ENCODE measurements at places on chromosomes 3 and 15.

DNA sequence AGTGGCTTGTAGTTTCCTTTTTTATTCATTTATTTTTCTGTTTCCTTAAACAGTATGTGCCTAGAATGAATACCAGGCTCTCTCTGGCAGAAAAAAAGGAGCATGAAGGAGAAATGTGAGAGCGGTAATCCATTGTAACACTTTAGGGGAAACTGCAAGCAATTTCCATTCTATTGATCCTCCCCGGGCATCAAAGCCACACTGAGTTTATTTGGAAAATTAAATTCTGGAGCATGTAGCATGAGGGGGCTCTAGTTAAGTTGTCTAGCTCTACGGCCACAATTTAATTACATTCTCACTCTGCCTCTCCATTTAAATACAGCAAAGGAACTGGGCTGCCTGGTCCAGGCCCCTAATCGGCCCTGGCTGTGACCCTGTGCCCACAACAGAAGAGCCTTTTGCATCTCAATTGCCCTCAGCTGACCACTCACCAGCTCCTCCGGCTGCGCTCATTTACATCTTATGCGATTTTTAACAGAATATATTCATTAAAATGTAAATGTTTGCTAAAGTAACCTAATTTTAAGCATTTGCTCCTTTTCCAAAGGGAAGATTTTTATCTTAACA is 72.9 kb downstream of the MEGF11 start:
- DNase-seq: no peak

DNA sequence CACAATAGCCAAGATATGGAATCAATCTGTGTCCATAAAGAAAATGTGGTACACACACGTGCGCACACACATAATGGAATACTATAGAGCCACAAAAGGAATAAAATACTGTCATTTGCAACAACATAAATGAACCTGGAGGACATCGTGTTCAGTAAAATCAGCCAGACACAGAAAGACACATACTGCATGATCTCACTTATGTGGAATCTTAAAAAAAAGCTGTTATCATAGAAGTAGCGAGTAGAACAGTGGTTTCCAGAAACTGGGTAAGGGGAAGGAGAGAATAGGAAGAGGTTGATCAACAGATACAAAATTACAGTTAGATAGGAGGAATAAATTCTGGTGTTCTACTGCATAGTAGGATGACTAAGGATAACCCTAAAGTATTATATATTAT is 11.1 kb downstream of the ATOSA start:
- no peak for DNase-seq

- no peak for DNase-seq
These were observed 5.6 kb downstream of the NRROS start for GRCh38 chr3:196645096-196645495.

GRCh38 chr3:39138804-39139415 is 14.5 kb downstream of the CSRNP1 start:
- DNase-seq: no peak

DNA sequence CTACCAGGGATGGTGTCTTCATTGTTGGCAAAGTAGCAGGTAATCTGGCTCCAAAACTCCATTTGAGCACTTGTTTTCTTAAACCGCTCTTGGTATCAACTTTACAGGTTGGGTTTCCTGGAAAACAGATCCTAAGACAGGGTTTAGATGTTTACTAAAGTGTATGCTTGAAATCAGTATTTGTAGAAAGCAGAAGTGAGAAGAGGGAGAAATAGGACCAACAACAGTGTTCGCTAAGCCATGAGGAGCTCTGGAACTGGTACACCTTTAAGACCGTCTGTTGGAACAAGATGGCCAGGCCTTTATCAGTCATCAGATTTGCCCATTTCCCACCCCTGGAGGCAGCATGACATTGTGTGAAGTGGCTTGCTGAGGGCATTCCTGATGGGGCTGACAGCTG is 171.0 kb upstream of the COL8A1 start:
- no peak for DNase-seq

GRCh38 chr15:60137711-60138396 is 133.7 kb downstream of the FOXB1 start:
- no peak for DNase-seq

DNA sequence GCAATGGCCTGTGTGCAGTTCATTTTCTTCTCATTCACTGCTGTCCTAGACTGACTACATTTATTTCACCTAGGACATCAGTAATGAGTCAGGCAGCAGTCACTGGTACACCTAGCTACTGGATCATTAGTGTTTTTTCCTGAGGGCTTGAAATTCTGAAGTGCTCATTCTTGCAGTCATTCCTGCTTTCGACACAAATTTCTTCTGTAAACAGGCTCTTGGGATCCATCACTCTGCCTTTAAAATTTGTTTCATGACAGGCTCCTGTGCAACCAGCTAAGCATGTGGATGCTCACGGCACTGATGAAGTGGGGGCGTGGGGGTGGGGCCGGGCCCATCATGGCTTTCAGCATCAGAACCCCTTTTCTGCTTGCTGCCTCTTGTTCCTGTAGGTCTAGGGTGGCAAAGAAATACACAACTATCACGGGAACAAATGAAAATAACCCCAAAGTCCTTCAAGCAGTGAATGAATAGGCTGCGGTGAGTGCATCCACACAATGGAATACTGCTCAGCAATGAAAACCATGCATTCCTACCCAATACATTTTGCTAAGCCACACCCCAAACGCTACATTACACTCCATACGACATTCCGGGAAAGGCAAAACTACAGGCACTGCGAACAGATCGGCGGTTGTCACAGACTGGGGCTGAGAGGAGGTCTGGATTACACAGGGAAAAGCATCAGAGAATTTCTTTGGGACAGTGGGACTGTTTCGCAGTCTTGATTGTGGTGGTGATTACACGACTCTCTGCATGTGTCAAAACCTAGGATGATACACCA is 9.3 kb upstream of the MELTF start:
- DNase-seq: no peak

GRCh38 chr3:159881828-159882309 is 106.8 kb upstream of the IL12A start:
- no peak for DNase-seq

DNA sequence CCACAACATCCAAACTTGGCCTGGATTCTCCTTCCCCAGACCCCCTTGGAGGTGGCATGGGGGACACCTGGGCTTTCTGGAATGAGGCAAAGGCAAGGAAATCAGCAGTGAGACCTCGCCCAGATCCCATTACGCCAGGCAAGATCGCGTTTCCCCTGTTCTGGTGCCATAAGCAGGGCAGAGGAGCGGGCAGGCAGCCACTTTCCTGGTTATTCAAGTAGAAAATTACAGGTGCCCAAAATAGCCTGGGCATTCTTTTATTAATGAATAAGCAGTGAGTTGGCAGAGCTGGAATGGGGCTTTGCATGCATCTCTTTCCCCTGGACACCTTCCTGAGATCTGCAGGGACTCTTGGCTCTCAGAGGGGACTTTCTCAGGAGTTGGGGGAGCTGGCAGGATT is 31.5 kb upstream of the FAM107A start:
- DNase-seq: no peak

- DNase-seq: no peak
These were observed 103.9 kb downstream of the RARB start for GRCh38 chr3:25531971-25532370.

- DNase-seq: no peak
These were observed 3.5 kb upstream of the RNU5B-1 start for GRCh38 chr15:65300924-65301441.

DNA sequence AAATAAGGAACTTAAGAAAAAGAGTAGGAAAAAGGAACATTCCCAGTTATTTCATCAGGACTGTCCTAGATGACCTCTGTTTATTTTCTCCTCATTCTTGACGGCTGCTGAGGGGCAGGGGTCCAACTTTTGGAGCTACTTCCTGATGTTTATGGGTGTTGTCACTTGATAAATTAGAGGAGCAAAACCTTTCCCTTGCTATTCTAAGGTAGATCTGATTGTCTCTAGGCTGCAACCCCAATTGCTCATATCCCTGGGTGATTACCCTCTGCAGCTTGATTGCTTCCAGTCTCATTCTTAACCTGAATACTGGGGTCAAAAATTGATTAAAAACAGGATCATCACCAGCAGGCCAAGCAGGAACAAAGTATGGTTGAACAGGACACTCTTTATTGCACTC is 311.0 kb upstream of the NDN start:
- no peak for DNase-seq

DNA sequence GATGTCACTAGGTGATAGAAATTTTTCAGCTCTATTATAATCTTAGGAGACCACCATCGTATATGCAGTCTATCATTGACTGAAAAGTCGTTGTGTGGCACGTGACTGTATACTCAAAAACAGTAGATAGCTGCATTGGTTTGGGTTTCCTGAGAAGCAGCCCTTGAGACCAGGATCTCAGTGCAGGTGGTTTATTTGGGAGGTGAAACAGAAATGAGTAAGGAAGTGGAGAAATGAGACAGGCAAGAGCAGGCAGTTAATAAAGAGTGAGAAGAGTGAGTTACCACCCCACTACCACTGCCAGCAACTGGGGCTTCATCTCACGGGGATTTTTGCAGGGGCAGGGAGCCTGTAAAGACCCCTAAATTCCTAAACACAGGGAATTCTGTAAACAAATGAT is 221.0 kb downstream of the SHQ1 start:
- DNase-seq: no peak

GRCh38 chr15:33908406-33908805 is 59.9 kb upstream of the CHRM5 start:
- DNase-seq: no peak

DNA sequence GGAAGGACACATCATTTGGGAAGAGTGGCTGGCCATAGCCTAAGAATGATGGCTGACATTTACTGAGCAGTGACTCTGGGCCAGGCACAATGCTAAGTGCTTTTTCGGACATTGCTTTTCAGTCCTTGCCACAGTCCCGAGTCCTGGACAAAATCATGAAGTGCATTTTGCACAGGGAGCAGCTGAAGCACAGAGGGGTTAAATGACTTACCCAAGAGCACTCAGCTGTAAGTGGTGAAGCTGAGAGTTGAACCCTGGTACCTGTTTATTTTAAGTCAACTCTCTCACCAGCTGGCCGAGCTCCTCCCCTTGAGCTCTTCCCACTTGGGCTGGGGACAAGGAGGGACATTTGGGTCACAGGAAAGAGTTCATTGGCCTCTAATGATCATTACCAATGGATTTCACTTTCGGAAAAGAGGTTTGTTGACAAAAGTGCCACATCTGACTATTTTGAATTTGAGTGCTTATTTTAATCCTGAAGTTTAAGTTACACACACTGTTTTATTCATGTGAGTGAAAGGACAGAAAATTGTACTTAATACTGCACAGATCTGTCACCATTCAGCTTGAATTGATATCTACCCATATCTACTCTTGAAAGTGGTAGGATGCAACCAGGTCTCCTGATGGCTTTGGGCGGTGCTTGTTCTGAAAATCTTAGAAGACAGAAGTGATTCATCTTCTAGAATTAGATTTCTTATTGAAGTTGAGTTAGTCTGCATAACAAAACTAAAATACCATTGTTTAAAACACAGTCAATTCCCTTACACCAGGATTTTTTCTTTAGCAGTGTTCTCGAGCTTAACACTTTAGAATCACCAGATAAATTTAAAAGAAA is 368.7 kb upstream of the PROK2 start:
- DNase-seq: no peak

GRCh38 chr3:65886391-65886790 is 152.3 kb downstream of the MAGI1 start:
- DNase-seq: no peak

DNA sequence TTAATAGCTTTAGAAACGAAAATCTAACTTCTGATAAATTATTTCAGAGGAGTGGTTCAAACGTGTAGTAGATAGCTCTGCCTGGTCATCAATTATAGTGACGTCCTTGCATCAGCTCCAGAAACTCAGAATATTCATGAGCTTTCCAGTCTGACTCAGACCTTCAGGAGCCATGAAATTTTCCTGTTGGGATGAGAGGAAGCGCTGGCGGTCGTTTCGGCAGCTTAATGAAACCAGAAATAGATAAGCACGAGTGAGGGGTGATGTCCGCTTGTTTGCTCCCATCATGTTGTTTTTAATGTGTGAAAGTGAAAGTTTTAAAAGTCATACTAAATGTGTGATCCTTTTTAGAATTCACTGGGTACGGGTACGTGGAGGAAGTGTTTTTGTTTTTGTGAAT is 141.1 kb downstream of the PGPEP1L start:
- DNase-seq: no peak

- peak; percentile 44 for DNase-seq
These were observed 2.9 kb downstream of the PLEKHO2 start for GRCh38 chr15:64844576-64845145.
